Stimulated activated CD4-positive, alpha-beta T cell treated with anti-CD3 and anti-CD28 coated beads, Interleukin-1b, Interleukin-23, amount 100 ng/mL, for 1 hour (primary cell): ENCODE measurements at places on chromosomes 7 and 10.

- DNase-seq: no peak
Observed at GRCh38 chr10:32328499-32328898, 18.5 kb downstream of the EPC1 start.

GRCh38 chr10:127998501-127999144 lies 91.7 kb downstream of the PTPRE start:
- no peak for DNase-seq

- DNase-seq: no peak
Observed at GRCh38 chr10:130989670-130990232, 321.8 kb downstream of the TCERG1L start.

GRCh38 chr7:36176697-36177096 lies 23.6 kb downstream of the EEPD1 start:
- DNase-seq: no peak

DNA sequence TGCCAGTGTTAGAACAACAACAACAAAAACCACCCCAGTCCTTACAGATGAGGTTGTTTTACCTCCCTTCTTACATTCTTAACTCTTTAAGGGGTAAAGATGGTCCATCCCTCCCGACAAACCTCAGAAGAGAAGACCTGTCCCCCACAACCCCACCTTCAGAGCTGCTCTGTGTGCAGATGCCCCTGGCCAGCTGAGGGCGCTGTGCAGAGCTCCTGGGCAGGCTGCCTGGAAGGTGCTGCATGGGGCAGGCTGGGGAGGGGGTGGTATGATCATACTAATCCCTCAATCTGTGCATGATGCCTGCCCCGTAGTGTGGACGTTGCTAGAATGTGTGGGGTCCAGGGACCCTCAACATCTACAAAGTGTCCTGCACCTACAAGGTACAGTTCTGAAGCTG lies 387.1 kb downstream of the INHBA start:
- no peak for DNase-seq

GRCh38 chr10:27660711-27661110 lies 84.9 kb downstream of the MKX start:
- no peak for DNase-seq

DNA sequence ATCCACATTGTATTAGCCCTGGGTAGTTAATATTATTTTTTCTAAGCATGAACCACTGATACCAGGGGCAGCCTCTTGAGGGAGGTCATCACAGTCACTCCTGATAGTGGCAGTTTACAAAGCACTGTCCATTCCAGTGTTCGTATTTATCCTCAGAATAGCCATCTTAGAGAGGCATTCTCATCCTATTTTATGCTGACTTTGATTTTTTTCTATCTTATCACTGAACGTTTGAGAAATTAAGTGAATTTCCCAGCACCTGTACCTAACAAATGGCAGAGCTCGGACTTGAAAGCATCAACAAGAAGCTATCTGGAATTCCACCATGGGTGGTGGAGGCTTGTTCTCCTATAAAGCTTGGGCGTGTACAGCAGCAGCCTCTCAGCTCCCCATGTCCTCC lies 26.1 kb upstream of the MGAM2 start:
- DNase-seq: no peak

- DNase-seq: no peak
Observed at GRCh38 chr7:6269527-6269926, 2.9 kb downstream of the CYTH3 start.

DNA sequence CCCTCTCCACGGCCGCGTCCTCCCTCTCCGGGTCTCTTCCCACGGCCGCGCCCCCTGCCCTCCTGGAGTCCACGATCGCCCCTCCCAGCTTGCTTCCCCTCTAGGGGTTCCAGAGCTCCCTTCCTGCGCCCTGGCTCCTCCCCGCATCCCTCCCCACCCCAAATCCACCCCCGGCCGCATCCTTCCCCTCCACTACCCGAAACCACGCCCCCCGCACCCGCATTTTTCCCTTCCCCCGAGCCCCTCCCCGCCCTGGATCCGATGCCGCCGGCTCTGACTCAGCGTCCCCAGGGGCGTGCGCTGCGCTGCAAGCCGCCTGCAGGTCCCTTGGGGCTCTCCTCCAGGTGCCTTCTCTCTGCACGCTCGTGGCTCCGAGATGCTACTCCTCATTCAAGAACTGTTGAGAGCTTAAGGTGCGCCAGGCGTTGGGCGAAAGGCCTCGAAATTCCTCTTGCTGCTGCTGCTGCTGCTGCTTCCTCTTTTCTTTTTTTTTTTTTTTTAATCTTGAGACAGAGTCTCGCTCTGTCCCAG lies 372 bp upstream of the TMEM130 start:
- peak; percentile 31 for DNase-seq

DNA sequence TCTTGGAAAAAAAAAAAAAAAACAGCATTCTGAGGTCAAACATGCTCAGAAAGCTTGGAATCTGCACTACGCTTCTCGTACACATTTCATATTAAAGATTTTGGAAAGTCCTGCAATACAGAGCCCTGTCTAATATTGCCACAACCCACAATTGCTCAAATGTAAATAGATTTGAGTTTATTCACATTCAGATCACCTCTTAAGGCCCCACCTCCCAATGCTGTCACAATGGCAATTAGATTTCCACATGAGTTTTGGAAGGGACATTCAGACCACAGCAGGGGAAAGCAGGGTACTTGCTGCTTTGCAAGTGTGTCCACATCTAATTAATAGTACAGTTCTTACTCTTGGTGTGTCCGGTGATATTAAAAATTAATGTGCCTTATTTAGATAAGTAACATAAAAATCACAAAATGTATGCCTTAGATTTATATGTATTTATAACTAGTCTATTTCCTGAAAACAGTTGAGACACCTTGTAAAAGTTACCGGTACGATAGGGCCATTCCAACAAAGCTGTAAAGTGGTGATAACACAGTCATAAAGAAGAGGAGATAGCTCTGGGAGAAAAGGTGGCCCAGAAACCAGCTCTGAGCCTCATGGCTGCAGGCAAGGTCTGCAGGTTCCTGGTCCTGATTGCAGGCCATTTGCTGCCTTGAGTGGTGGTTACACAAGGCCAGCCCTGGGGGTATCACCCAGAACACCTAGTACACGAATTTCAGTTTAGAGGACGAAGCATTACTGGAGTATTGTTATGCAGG lies 27.9 kb downstream of the EGFR start:
- no peak for DNase-seq

DNA sequence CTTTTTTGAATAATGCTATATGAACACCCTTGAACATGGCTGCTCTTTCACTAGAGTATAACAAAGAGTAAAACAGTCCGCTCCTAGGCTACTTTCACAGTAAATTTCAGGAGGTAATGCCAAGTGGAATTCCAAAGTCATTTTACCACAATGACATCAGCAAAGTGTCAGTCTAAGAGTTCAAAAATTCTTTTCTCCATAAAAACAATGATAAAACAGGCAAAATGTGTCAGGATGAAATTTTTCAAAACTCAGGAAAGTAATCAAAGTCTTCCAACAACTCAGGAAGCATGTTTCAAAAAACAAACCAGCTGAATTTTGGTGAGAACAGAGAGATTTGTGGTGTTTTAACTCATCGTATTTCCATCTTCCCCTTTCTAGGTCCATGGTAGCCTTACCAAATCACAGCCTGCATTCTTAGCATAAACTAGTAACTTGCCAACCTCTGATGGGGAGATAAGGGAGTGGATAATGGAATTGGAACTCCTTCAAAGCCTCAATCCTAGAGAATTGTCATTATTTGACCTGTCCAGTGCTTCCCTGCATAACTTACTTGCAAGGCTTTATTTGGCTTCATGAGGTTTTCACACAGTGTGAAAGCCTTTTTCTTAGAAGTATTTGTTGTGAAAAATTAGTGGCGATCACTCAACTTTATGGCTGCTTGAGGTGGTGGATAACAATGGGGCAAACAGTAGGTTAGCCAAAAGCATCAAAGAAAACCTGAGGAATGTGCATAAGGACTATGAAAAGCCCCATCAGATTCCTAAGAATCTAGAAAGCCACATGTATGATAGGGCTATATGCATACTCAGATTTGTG lies 302.7 kb downstream of the HDAC9 start:
- no peak for DNase-seq

- DNase-seq: no peak
Observed at GRCh38 chr7:127362364-127363027, 30.0 kb downstream of the ZNF800 start.

DNA sequence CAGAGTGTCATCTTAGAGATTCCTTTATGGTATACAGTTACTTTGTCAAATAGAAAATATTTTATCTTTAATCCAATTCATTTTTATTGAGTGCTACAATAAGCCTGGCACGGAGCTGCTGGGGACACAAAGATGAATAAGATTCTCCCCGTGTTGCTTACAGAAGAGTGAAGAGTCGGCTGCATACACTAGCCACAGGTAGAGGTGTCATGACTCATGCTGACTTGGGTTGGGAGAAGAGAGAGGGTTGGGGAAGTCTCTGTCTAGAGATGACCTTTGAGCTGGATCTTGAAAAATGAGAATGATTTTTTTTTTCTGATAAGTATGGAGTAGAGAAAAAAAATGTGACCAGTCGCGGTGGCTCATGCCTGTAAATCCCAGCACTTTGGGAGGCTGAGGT lies 289.9 kb upstream of the CELF2 start:
- DNase-seq: no peak

DNA sequence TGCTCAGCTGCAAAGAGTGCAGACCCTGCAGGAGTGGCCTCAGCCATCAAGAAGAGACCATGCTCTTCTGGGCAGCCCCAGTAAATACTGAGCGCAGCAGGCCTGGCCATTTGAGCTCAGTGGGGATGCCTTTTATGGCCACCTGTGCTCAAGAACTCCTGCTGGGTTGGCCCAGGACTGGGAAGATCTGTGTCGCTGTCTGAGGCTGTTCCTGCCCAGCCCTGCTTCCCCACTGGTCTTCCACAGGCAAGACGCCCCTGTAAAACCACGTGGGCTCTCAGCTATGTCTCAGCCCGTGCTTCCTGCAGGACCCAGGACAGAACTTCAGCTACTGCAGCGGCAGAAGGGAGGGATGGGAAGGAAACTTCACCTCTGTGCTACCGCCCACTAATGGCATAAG lies 10.5 kb upstream of the PPIF start:
- no peak for DNase-seq

GRCh38 chr7:11540271-11540761 lies 291.7 kb downstream of the THSD7A start:
- DNase-seq: no peak

- DNase-seq: no peak
Observed at GRCh38 chr7:6478186-6478585, 30.4 kb upstream of the DAGLB start.

- DNase-seq: no peak
Observed at GRCh38 chr7:28942168-28942567, 16.0 kb downstream of the TRIL start.

GRCh38 chr7:133593561-133593960 lies 340.7 kb downstream of the EXOC4 start:
- no peak for DNase-seq

DNA sequence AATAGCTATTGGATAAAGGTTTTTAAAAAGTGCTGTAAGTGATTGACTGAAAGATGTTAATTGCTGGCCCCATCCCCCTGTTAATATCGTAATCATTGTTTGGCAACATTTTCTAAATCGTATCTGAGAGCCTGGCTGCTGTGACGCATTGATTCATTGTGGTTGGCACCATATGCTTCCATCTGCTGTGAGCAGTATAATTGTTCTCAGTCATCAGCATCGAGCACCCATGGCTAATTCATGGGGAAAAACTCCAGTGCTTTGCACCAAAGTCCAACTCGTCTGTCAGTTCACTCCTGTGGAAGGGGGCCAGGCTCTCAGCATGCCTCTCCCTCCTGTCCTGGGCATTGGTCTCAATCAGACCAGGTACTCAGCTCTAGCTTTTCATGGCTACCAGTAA lies 205.2 kb downstream of the STK31 start:
- DNase-seq: no peak

DNA sequence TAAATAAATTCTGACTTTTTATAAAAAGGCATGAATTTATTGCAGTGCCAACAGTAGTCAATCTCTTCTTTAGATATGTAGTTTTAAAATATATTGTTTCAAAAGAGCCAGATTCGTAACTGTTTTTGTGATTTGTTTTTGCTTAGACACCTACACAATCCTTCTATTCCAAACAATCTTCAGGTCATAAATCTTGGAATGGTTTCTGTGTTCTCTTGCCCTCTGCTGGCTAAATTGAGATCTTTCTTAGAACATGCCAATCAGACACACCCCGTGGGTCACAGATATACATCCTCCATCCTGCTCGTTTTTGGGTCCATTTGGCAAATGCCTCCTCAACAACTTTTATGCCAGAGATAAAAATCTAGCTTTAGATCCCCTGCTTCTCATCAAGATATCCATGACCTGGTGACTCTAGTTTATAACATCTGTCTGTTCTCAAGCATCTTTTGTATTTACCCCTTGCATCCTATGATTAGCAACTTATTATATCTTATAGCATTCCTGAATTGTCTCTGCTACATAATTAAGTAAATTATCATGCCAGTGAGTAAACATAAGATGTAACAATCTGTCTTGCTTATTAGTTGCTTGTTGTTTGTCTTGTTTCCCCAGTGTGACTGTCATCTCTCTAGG lies 35.3 kb upstream of the IFRD1 start:
- DNase-seq: no peak

DNA sequence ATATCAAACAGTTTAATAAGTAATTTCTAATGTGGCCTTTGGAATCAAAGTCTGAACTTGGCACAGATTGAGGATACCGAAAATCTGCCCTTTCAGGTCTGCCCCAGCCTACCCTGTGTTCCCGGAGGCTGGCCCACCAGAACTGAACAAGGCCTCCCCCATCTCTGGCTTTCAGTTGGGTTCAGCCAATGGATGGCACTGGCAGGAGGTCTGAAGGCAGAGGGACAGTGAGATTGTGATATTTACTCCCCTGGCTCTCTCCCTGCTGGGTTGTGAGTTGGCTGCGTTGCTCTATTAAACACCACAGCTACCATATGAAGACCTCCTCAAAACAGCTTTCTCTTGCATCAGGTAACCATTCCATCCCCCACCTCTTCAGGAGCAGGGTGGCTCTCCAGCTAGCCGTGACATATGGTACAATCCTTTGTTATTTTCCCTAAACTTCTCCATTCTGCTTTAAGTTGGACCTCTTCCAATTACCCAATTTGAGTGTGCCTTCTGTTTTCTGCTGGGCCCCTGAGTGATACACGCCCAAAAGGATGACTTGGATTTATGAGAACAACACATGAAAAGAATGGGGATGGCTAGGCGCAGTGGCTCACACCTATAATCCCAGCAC lies 28.1 kb downstream of the DNMBP start:
- DNase-seq: no peak
